ENCODE measurements at places on chromosomes 3 and 15.

- DNase-seq: no peak
These were observed 110.4 kb upstream of the PFN2 start for GRCh38 chr3:150081084-150081483.

DNA sequence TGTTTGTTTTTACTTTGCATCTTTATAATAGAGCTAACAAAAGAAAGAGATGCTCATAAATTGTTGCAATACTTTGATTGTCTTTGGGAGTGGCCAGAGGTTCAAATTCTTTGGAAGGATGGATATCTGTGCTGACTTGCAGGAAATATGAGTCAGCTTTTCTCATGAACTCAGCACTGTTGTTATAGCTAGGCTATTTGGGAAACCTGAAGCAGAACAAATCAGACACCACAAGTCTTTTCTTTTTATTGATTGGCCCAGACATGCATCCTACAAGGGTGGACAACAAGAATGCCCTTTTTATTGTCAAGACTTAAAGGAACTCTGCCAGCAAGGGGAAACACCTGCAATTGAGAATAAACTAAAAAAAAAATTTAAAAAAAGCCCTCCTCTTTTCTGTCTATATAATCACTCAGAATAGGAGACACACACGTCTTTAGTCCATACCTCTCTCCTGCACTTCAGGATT lies 4.6 kb upstream of the DENND4A start:
- DNase-seq: no peak

GRCh38 chr3:7518456-7518855 lies 657.5 kb downstream of the GRM7 start:
- no peak for DNase-seq

DNA sequence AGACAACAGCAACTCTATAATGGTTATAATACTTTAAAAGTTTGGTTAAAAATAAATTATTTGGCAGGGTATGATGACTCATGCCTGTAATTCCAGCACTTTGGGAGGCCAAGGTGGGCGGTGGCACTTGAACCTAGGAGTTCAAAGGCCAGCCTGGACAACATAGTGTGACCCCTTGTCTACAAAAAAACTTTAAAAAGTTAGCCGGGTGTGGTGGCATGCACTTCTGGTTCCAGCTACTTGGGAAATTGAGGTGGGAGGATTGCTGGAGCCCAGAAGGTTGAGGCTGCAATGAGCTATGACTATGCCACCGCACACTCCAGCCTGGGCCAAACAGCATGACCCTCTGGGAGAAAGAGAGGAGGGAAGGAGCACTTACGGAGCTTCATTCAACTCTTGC lies 7.7 kb upstream of the TRPC1 start:
- DNase-seq: no peak

DNA sequence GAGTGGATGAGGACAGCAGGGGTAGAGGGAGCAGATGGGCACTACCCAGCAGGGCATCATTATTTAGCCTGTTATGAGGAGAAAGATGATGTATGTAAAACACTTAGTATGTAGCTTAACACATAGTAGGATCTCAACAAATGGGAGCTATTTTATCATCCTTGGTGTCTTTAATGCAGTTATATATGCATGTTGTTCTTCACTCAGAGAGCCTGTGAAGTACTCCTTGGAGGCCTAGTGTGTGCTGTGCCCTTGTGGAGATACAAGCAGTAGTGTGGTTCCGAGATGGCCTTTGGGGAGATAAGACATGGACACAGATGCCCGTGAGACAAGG lies 124.2 kb downstream of the LIPC start:
- DNase-seq: no peak

GRCh38 chr3:63067999-63068645 lies 192.9 kb upstream of the CADPS start:
- DNase-seq: no peak

GRCh38 chr15:40451527-40452158 lies 10.9 kb downstream of the BAHD1 start:
- DNase-seq: no peak

- no peak for DNase-seq
These were observed 4.7 kb downstream of the SLC51A start for GRCh38 chr3:196220991-196221390.

GRCh38 chr3:124577494-124578167 lies 152.6 kb upstream of the UMPS start:
- DNase-seq: no peak

GRCh38 chr3:79767194-79767904 lies 449 bp downstream of the ROBO1 start:
- DNase-seq: no peak

DNA sequence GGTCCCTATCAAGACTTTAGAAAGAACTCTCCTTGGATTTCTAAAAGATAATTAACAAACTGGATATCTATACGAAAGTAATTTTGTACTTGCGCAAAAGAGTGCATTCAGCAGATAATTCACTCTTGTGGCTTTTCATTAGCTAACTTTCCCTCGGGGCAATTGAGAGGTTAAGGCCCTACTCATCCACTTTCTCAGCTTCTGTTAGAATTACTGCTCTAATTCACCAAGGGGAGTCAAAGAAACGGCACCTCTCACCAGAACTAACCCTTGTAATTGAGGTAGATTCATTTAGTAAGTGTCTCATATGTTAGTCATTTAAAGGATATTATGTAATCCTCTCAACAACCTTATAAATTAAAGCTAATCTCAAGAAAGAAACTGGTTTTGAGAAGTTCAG lies 22.5 kb upstream of the MB21D2 start:
- no peak for DNase-seq

- DNase-seq: no peak
These were observed 34.8 kb downstream of the NEO1 start for GRCh38 chr15:73087098-73087497.

DNA sequence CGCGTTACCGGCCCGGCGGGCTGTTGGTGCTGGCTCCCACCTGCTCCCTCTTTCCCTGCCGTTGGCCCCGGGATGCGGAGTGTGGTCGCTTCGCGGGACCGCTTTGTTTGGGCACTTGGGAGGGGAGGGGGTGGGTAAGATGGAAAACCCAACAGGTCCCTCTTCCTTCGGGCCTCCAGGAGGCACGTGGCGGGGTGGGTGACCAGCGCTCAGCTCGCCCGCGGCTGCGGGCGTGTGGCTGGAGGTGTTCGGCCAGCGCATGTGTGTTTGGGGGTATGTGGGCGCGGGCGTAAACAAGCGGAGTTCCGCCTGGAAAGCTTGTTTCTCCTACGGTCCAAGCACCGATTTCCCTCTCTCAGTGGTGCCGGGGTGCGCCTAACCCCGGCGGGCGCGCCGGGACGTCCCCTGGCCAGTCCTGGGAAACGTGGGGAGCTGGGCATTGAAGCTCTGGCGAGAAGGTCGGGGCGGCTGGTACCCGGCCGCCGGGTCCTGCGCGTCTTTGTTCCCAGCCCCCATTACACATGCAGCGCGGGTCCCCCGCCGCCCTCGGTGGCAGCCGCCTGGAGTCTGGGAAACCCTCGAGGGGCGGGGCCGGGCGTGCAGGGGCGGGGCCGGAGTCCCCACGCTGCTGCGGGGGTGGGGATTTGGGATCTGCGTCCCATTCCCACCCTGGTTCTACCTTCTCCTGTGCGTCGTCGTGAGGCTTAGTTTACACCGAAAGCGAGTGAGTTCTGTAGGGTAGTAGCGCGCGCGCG lies 1.4 kb downstream of the ACVR2B start:
- peak; percentile 48 for DNase-seq

GRCh38 chr3:28155631-28156030 lies 85.8 kb upstream of the CMC1 start:
- DNase-seq: no peak

DNA sequence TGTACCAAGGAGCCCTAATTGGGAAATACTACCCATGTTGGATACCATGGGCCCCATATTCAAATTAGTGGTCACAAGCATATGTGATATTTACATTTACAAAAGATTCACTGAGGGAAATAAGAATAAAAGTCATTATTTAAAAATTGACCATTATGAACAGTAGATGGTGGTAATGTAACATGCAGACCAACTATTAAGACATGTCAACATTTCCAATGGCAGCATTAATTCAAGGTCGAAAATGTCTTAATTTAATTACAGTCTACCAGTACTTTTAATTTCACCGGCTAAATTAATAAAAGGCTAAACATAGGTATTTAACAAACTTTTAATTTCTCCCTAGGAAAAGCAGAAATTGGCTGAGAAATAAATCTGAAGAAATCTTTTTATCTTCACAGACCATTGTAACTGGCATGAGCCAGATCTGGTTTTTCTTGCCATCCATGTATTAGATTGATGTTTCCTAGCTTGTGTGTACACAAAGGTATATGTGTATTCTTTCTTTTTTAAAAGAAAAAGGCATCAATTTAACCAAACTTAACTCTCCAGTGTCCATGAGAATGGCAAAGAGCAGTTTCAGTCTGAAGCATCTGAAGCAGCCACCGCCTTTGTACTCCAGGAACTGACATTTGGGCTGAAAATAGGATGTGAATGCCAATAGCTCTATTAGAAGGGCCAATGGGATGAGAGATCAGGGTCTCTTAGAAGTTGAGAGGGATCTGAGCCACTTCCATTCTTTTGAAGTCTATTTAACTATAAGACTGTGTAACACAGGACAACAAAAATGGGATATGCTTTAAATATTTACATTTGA lies 26.6 kb downstream of the NEK11 start:
- DNase-seq: no peak

DNA sequence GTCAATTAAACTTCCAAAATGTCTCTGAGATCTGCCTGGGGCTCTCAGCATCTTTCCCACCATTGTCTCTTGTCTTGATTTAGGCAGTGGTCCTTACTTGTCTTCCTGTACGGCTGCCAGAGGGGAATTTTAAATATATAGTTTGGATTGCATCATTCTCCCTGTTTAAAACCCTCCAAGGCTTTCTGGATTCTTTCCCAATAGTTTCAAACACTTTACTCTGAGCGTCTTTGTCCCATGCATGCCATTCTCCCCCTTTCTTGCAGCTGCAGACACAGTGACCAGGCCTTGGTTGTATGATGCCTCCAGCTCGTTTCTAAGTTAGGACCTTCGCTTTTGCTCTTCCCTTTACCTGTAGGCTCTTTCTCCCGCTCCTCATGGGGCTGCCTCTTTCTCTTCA lies 323.3 kb upstream of the CTNNB1 start:
- DNase-seq: no peak

- DNase-seq: no peak
These were observed 4.8 kb downstream of the CHD2 start for GRCh38 chr15:92904722-92905571.

DNA sequence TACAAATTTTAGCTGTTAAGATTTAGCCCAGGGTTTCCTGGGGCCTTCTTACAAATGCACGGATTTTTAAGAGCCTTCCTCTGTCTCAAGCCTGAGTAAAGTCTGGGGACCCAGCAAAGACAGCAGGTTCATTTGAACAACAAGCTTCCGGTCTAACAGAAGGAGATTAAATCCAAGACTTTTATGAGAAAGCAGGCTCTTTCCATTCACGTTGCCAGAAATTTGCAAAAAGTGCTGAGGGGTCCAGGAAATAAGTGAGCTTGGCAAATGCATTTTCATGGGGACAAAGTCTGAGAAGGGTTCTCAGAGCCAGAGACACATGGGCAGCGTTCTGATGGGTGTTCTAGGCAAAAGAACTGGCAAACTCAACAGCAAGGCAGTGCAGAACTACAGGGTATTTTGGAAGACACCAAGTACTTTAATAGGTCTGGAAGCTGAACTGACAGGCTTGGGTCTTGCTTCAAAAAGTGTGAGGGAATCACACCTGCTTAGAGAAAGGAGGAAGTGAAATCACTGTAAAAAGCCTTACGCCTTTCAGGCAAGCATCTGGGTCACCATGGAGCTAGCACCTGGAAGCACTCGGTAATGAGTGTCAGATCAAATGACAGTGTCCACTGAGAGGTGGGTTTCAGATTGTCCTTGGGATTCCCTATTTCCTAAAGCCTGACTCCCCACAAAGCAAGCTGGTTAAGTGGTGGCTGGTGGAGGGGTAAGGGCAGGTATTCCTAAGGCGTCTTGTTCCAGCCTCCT lies 115.8 kb upstream of the ARHGEF3 start:
- no peak for DNase-seq

DNA sequence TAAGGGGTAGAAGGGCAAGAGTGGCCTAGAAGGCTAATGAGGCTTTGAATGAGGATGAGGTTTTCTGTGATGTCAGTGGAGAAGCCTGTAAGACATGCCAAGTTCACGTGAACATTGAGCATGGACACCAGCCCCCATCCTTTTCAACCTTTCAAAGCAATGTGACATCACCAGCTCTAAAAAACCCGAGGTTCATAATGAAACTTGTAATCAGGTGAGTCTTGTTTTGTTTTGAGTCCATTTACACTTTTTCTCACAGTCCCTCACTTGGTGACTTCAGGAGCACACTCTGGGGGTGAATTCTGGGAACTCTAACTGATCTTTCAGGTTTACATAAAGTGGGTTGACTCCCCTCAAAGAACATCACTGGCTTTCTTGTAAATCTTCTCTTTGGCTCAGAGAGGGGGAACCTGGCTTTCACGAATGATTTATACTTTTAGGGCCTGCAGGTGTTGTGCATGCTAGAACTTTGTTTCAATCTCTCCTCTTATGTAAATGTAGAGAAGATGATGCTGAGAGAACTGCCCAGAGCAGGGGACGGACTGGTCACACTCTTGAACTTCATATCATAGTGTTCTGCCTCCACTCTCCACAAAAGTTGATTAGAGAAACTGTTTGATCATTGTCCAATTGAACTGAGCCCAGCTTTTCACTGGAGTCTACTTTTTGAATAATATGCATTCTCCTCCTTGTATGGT lies 224.7 kb upstream of the SATB1 start:
- peak; percentile 43 for DNase-seq

DNA sequence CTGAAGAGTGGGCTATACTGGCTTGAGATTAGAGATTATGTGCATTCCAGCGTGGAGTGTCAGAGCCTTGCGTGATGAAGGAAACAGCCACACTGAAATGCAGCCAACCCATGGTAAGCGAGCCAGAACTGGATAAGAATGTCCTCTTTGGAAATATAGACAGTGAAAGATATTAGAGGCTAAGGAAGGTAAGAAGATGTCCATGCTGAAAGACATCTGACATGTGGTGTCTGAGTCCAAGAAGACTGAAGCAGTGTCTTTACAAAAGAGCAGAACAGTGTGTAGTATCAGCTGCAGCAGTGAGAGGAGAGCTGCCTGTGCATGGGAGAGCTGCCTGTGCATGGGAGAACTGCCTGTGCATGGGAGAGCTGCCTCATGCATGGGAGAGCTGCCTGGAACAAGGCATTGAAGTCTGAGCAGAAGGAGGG lies 672.2 kb downstream of the DIPK2A start:
- no peak for DNase-seq

DNA sequence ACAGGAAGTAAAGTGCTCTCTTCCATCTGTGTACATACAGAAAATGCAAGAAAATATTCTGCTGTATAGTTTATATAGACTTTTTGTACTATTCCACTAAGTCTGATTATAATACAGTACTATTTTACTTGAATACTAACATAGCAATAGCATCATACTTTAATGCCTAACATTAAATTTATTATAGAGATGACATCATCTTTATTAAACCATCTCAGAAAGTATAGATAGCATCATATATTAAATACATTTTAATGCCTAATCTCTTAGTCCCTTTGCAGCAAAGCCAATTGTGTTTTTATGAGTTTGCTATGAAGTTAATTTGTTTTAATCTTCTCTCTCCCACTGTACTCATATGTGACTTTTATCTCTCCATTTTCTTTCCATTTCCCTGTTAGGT lies 39.7 kb upstream of the ZDHHC23 start:
- no peak for DNase-seq
